ENCODE measurements at places on chromosomes 6 and 20.

GRCh38 chr6:163291622-163292021, 122.9 kb upstream of the QKI start:
- DNase-seq: no peak

- DNase-seq: no peak
These were observed 12.4 kb upstream of the MAK start for GRCh38 chr6:10850728-10851127.

GRCh38 chr6:122568797-122569221, 41.4 kb upstream of the PKIB start:
- no peak for DNase-seq

GRCh38 chr6:140001821-140002341, 627.4 kb upstream of the CITED2 start:
- no peak for DNase-seq

DNA sequence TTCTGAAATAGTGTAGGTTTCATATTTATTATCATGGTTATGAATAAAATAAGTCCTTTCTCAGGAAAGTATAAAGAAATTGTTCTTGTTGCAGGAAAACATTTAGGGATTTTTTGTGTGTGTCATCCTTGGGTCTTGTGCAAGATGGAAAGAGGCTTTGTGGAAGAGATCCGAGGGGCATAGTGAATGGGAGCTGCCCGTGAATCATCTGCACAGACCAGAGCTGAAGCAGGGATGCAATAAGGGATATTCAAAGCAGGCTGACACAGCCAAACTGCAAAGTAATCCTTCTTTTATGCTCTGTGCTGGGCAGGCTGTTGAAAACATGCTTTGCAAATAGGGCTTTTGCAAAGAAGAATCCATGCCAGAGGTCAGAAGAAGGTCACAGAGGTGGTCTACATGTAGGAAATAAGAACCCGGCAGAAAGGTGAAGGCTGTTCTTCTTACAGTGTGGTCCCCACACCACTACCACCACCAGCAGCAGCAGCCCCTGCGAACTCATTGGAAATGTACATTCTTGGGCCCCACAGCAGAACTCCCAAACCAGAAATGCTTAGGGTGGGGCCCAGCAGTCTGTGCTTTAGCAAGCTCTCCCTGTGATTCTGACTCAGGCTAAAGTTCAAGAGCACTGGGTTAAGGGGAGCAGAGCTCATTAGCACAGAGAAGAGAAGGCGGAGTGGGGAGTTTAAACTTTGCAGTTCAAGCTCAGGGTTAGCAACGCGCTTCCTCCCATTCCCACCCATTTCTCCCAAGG, 237.6 kb downstream of the QKI start:
- DNase-seq: no peak

Measured in NCI-H187 treated with DMSO at 0.1 percent for 48 hours (cell line).